ENCODE measurements at places on chromosomes 2 and 18.

DNA sequence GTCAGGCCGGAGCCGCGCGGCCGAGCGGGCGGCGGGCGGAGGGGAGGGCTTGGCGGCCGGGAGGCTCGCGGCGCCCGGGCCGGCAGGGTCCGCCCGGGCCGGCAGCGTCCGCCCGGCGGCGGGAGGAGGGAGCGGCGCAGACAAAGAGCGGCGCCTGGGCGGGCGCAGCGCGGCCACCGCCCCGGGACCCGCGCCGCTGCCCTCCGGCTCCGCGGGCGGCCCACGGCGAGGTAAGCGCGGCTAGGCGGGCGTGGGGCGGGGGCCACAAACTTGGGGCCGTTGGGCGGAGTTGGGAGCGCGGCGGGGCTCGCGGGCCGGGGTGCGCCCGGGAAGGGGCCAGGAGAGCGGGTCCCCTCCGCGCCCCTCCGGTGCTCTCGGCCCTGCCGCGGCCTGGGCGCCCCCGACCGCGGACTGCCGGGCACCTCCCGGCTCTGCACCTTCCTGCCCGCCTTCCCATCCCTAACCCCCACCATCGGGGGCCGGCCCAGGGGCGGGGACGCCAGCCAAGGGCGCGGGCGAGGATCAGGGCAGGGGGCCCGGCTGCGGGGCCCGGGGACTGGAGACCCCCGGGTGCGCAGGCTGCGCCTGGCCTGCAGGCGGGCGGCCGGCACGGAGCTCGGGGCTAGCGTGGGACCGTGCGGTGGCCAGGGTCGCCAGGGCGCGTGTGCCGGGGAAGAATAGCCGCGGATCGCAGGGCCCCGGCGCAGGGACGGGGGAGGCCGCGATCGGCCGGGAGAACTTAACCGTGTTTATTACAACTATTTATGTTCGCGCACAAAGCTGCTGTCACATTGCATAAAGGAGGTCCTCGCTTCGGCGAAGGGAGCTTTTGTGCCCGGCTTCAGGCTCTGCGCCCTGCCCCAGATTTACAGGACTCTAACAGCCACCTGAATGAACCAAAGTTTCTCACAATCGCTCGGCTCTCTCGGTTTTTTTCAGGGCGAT, at the start of gene NCK2:
NCK2 (plus strand) TSS at position 4 of the 945 bp plus-strand sequence. CDS start 110,152 bp downstream, outside the sequence.
- DNase-seq, result no peak

- no peak for DNase-seq
Measured at GRCh38 chr2:103773884-103774283, 1012.1 kb downstream of the TMEM182 start.

DNA sequence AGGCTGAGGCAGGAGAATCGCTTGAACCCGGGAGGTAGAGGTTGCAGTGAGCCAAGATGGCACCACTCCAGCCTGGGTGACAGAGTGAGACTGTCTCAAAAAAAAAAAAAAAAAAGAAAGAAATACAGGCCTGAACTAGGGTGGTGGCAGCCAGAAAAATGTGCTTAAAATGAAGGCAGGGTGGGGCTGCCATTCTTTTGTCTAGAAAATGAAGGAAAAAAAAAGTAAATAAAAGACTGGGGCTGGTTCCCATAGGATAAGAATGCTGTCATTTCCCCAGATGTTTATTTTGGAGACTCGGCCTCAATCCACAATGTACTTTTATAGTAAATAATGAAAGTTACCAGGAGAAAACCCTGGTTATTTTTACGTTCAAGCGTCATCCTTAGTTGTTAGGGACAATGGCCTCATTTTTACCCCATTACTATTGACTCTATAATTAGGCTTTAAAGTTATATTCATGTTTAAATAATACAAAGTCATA, 58.9 kb downstream of the ATP8B1 start:
- DNase-seq, result no peak

GRCh38 chr2:28619213-28620196, 123.6 kb downstream of the PLB1 start:
- DNase-seq, result no peak

GRCh38 chr2:145066856-145067548, 547.1 kb upstream of the ZEB2 start:
- no peak for DNase-seq

GRCh38 chr18:75783566-75784281, 356.2 kb upstream of the SMIM21 start:
- no peak for DNase-seq

DNA sequence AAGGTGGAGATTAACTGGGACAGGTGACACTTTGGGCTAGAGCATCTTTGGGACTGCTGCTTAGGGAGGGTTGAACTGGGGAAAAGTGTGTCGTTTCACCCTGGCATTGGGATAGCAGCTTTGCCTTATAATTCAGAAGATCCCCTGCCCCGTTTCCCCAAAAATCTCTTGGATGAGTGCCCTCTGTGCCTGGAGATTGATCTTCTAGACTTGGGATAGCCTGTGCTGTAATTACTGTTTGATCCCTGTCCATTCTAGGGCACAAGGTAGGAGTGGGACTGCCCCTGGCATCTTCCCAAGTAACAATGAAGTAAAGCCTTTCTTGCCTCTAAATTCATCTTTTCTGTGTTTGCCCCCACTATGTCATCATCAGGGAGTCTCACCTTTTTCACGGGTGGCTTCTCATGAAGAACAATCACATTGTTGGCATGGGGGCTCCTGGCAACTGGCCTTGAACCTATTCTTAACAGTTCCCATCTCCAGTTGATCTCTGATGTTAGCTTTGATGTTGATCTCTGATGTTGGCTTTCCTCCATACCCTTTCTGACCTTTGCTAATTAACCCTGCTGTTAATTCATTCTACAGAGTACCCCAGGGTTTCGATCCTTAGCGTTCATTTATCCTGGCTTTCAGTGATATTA, 21.6 kb downstream of the MTHFD2 start:
- no peak for DNase-seq

- DNase-seq, result no peak
Measured at GRCh38 chr2:112644155-112644932, 1.4 kb upstream of the SLC20A1 start.

- DNase-seq, result no peak
Measured at GRCh38 chr2:96139181-96139758, 968 bp upstream of the ASTL start.

- no peak for DNase-seq
Measured at GRCh38 chr2:146954544-146954943, 890.3 kb upstream of the ACVR2A start.

- DNase-seq, result no peak
Measured at GRCh38 chr2:17915811-17916518, 37.5 kb downstream of the KCNS3 start.

DNA sequence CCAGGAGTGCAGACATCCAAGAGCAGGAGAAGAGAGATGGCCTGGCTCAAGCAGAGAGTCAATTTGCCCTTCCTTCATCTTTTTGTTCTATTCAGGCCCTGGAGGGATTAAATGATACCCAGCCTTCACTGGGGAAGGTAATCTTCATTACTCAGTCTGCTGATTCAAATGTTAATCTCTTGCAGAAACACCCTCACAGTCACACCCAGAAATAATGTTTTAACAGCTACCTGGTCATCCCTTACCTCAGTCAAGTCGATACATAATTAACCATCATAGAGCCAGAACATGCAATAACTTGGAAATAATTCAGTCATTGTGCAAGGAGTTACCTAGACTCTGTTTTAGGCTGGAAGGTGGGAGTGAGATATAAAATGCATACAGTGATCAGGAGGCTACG, 163.7 kb upstream of the TNP1 start:
- DNase-seq, result no peak

GRCh38 chr18:58285449-58286130, 241.6 kb downstream of the NEDD4L start:
- DNase-seq, result no peak

DNA sequence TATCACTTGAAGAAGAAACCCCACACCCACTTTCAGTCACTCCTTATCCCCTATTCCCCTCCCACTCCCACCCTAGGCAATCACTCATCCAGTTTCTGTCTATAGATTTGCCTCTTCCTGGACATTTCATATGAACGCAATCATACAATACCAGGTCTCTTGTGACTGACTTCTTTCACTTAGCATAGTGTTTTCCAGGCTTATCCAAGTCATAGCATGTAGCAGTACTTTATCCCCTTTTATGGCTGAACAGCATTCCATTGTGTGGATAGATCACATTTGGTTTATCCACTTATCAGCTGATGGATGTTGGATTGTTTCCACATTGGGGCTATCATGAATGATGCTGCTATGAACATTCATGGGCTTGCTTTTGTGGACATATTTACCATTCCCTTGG, 6.6 kb downstream of the CFAP221 start:
- DNase-seq, result no peak

GRCh38 chr2:72289283-72289682, 141.6 kb upstream of the CYP26B1 start:
- DNase-seq, result no peak

- no peak for DNase-seq
Measured at GRCh38 chr2:72613931-72614330, 211.9 kb downstream of the EXOC6B start.

- DNase-seq, result peak; percentile 99
Measured at GRCh38 chr2:41932241-41933045, 115.4 kb upstream of the PKDCC start.

DNA sequence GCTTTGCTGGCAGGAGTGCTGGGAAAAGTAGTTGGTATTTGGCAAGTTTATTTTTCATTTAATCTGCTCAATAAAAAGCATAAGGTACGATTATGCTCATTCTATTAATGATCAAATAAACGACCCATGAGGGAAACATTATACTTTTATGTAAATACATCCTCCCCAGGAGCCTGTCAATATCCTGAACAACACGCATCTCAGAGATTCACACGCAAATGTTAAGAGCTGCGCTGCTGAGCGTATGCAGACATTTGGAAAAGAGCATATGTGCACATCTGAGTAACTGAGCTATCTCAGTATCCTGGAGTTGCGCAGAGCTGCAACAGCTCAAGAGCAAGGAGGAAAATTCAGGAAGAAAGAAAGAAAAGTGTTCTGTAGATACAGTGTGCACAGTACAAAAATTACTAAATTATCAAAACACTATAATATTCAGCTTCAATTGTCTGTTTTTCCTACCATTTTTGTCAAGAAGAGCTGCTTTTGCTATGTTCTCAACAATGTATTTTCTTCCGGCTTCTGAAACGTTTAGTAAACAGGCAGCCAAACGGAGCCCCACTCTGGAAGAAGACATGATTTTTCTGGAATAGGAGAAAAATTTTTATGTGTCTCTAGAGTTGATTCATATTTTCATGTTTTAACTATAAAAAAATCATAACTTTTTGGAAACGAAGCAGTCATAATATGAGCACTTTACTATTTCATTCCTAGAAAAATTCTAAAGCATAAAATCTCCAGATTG, 2.4 kb downstream of the FTCDNL1 start:
- no peak for DNase-seq

GRCh38 chr2:26637811-26638310, 3.3 kb downstream of the CIB4 start:
- no peak for DNase-seq

- DNase-seq, result no peak
Measured at GRCh38 chr2:168433527-168433926, 22.5 kb upstream of the CERS6 start.

DNA sequence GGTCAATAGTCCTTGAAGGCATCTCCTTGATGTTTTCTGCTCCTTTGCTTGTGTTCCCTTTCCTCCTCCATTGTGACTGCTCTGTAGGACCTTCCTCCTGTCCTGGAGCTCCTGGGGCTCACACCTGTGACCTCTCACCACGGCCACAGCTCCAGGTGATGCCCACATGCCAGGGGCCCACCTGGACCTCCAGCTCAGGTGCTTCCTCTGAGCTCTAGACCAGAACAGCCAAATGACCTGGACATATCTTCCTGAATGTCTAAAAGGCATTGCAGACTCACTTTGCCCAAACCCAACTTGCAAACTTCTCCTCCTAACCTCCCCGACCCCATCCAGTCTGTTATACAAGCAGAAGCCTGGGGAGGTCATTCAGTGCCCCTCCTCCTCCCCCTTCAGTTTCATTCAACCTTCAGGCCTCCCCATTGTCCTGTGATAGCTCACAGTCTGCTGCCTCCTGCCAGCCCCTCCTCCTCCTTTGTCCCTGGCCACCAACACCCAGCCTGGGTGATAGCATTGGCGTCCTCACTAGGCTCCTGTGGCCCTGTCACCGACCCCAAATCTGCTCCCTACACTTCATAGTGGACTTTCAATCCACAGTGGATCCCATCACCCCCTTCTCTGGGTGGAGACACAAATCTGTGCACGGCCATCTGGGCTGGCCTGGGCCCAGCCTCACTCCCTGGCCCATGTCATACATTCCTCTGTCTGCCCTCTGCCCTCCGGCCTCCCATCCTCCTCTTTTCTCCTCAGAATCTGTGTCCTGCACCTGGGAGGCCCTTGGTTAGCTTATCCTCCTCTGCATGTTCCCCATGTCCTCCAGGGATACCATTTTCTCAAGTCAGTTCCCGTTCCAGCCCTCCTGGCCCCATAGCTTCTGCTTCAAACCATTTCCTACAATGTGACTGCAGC, 310.4 kb upstream of the HDAC4 start:
- no peak for DNase-seq

GRCh38 chr2:102637358-102637757, 18.0 kb downstream of the SLC9A2 start:
- no peak for DNase-seq

Measured in skeletal muscle cell (primary cell).